ENCODE measurements at places on chromosomes 5 and 9.

GRCh38 chr5:147743678-147744374 is 38.7 kb downstream of the JAKMIP2 start:
- no peak for DNase-seq

- DNase-seq: no peak
These were observed 820 bp downstream of the FBP1 start for GRCh38 chr9:94638335-94639060.

- no peak for DNase-seq
These were observed 36.6 kb downstream of the MRPL36 start for GRCh38 chr5:1762883-1763547.

GRCh38 chr5:91025449-91025848 is 357.7 kb downstream of the ARRDC3 start:
- no peak for DNase-seq

- DNase-seq: no peak
These were observed 312.8 kb upstream of the CTNND2 start for GRCh38 chr5:12217039-12217438.

DNA sequence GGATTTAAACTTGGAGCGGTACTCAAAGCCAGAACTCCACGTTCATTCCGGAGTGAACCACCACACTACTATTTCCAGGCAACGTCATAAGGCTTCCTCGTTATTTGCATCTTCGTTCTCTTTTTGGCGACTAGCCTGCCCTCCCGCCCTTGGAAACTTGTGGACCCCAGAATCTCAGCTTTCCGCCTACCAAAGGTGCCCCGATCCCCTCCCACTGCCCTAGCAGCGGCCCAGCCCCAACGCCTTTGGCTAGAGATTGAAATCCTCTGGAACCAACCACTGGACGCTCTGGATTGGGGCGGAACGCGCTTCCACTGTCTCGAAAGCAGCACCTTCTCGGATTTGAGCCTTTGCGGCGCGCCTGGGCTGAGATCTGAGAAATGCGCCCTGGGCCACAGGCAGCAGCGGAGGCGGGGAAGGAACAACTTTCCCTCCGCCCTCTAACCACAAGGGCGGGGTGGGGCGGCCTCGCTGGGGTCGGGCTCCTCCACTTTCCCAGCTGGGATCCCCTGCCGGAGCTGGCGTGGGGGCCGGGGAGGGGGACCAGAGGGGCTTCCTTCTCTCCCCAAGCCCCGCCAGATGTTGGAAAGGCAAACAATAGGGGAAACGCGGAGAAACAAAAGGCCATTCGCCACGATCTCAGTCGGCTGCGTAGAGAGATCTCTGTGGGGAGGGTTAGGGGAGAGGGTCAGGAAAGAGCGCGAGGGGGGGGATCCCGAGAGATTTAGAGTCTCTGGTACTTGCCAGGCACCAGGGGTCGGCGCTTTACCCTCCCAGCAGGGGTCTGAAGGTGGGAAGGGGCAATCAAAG is 1.3 kb downstream of the MOB3B start:
- no peak for DNase-seq

GRCh38 chr9:85319936-85320656 is 421.7 kb downstream of the AGTPBP1 start:
- DNase-seq: no peak
